Activated naive CD4-positive, alpha-beta T cell treated with anti-CD3 and anti-CD28 coated beads, Interleukin-2, amount 50 U/mL, for 72 hours (primary cell): ENCODE measurements at places on chromosomes 2 and 18. TPM values are rescaled to one million over a fixed set of nuclear protein-coding genes. Genes with fewer than 3 reads are reported as not detected.

GRCh38 chr2:10536569-10537133 lies 88.5 kb upstream of the ODC1 start:
- no peak for DNase-seq

GRCh38 chr2:172299741-172300140 lies 127.6 kb upstream of the ITGA6 start:
- DNase-seq, result no peak

DNA sequence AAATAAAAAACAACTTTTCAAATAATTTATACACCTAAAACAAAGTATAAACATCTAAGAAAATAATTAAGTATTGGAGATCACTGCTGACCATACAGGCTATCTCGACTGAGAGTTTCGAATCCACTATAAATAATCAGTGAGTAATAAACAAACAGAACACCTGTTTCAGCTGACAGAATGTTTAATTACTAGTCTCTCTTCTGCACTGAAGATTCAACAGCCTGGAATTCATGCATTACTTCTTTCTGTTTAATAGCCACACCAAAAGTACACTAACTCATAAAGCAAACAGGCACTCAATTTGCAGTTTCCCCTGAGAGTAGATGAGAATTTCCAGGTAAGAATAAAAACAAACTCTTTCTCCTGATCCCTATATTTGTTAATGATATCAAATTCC lies 138.5 kb downstream of the RBMS1 start:
- DNase-seq, result no peak

- no peak for DNase-seq
These were observed 38.3 kb downstream of the ST3GAL5 start for GRCh38 chr2:85850451-85850850.

GRCh38 chr2:129849559-129850160 lies 129.8 kb upstream of the RAB6C start:
- no peak for DNase-seq

FOXD4L1 gene
- 0.30 TPM for total RNA-seq

DNA sequence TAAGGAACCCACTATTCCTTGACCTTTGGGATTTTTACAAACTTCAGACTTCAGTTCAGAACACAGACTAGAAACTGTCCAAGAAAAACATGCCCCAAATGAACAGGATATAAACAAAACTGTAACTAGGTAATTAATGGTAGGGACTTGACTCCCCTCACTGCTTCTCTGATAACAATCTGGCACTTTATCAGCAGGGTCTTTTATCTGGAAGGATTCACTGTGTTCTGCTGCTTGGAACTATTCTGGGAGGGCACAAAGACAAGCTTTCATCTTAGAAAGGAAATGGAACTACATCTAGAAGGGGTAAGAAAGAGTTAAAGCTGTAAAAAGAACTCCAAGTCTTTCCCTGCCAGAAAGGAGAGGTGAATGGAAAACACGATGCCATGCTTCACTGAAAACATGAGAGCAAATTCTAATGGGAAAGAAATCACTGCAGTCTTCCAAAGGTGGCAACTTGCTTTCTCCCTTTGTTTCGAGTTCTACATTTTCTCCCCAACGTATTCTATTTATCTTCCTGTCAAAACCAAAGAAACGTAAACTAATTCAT lies 181.2 kb downstream of the THADA start:
- DNase-seq, result no peak

GRCh38 chr2:172438741-172439508 lies 11.5 kb downstream of the ITGA6 start:
- no peak for DNase-seq

GRCh38 chr2:13089971-13090370 lies 373.2 kb downstream of the TRIB2 start:
- DNase-seq, result no peak

CACNB4 gene
- total RNA-seq, result 0.32 TPM

RAPGEF4 gene
- 1.3 TPM for total RNA-seq

GALNT14 gene
- 1.2 TPM for total RNA-seq

- no peak for DNase-seq
These were observed 13.2 kb upstream of the HES6 start for GRCh38 chr2:238252766-238253630.
